ENCODE measurements at places on chromosomes 3 and 15. TPM values are rescaled to one million over a fixed set of nuclear protein-coding genes. Genes with fewer than 3 reads are reported as not detected.

Gene AGTR1
- 2.8 TPM for total RNA-seq

Gene ZNF660
- 1.5 TPM for total RNA-seq

Gene FOXB1
- total RNA-seq = not detected

Gene MME
- total RNA-seq = 154 TPM

Gene CX3CR1
- 0.15 TPM for total RNA-seq

Gene FGF12
- not detected for total RNA-seq

Gene GPR27
- total RNA-seq = not detected

Gene HRG
- not detected for total RNA-seq

Gene SLC35A5
- 18.7 TPM for total RNA-seq

Gene GOLGA8T
- total RNA-seq = not detected

Gene PRR20G
- not detected for total RNA-seq

Gene EBLN2
- 0.89 TPM for total RNA-seq

Gene ROBO2
- 0.45 TPM for total RNA-seq

Gene FSTL1
- total RNA-seq = 332 TPM

Gene LRRC49
- 9.8 TPM for total RNA-seq

Gene GRAMD1C
- total RNA-seq = 4.6 TPM

Gene NRG4
- total RNA-seq = not detected

Gene PSMD6
- total RNA-seq = 86.7 TPM

Gene PCBP4
- total RNA-seq = 61.7 TPM

Gene CPN2
- not detected for total RNA-seq

Gene CHDH
- 0.34 TPM for total RNA-seq

Gene DUOXA2
- total RNA-seq = not detected

Gene IQCH
- 1.9 TPM for total RNA-seq

Gene XIRP1
- total RNA-seq = not detected

Gene GRM7
- total RNA-seq = not detected

Gene CDHR4
- not detected for total RNA-seq

Gene ZDHHC19
- total RNA-seq = not detected

Gene MCF2L2
- total RNA-seq = 3.2 TPM

Gene SLC6A11
- total RNA-seq = not detected

Gene SAMMSON
- not detected for total RNA-seq

Gene MED12L
- total RNA-seq = 0.17 TPM

Gene GPR156
- 0.45 TPM for total RNA-seq

Gene TPRA1
- 52.6 TPM for total RNA-seq

Gene TGM4
- 0.15 TPM for total RNA-seq

Gene PLA2G4D
- not detected for total RNA-seq

Gene CHRD
- total RNA-seq = 0.30 TPM

Gene SLC9C1
- total RNA-seq = not detected

Gene GRAMD2A
- total RNA-seq = 1.5 TPM

Gene ATP2B2
- total RNA-seq = not detected

Gene CTXND1
- total RNA-seq = not detected

Gene BCL2A1
- total RNA-seq = not detected

Gene CPNE9
- total RNA-seq = under 0.01 TPM

Gene SGO1
- total RNA-seq = 9.5 TPM

Gene ADIPOQ
- not detected for total RNA-seq

Gene PLCB2
- total RNA-seq = 2.2 TPM

Gene FBXO40
- total RNA-seq = not detected

Gene LHFPL4
- not detected for total RNA-seq

Gene CLRN1
- not detected for total RNA-seq

Gene ZNF609
- 9.1 TPM for total RNA-seq

All from bronchus fibroblast of lung (primary cell).